ENCODE measurements at places on chromosomes 1 and 21. TPM values are rescaled to one million over a fixed set of nuclear protein-coding genes. Genes with fewer than 3 reads are reported as not detected.
A peak's percentile ranks its signal among the peaks of the same experiment; 100 is the strongest.

- H3K27ac ChIP-seq, result peak overlapping the region; percentile 57
- no peak overlapping the region for H3K4me3 ChIP-seq
- no peaks in the 10 kb centered on the region for H3K27me3 ChIP-seq
- DNase-seq, result peak; percentile 61
- peaks cover 12% of the 10 kb centered on the region for H3K36me3 ChIP-seq
- H3K4me1 ChIP-seq, result peaks cover 63% of the 10 kb centered on the region
These were observed 19.2 kb downstream of the AGPAT3 start for GRCh38 chr21:43884012-43884860.

CD84 gene
- total RNA-seq, result 20.1 TPM

- H3K27me3 ChIP-seq, result no peaks in the 10 kb centered on the region
- peaks cover 66% of the 10 kb centered on the region for H3K36me3 ChIP-seq
- H3K27ac ChIP-seq, result peak overlapping the region; percentile 80
- DNase-seq, result no peak
These were observed 38.8 kb downstream of the ZBTB17 start for GRCh38 chr1:15937146-15937545.

GRCh38 chr21:23858878-23859277 lies 1748.4 kb downstream of the MRPL39 start:
- no peak overlapping the region for H3K4me3 ChIP-seq
- H3K27ac ChIP-seq, result no peak overlapping the region
- peak; percentile 15 for DNase-seq
- no peaks in the 10 kb centered on the region for H3K36me3 ChIP-seq
- H3K4me1 ChIP-seq, result peaks cover 25% of the 10 kb centered on the region
- H3K27me3 ChIP-seq, result no peaks in the 10 kb centered on the region

DNA sequence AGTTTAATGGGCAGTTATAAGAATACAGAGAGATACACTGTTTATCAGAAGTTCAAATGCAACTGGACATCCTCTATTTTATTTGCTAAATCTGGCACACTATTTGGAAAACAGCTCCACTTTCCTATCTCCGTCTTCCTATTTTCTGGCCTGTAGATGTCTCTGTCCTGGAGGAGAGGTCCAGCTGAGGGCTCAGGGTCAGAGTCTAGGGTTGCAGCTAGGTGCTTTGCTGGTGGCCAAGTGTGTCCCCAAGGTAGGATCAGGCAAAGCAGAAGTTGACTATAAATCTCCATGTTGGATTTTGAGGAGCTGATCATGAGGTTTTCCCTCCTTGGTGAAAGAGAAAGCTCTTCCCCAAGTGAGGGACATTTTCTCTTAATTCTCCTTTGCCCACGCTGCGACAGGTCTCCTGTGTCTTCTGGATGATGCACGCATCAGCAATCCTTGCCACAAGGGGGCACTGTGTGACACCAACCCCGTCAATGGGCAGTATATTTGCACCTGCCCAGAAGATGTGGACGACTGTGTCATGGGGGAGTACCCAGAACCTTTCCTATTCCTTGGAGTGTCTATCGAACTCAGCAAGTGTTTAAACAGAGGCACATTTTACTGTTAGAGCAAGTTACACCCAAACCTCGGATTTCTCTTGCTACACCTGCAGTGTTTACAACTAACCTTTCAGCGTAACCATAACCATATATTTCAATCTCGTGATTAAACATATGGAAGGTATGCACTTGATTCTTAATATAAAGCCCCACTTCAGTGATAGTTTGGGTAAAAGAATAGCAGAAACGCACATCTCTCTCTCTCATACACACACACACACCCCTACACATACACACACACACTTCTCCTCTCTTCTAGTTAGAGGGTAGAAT lies 10.2 kb downstream of the ADAM30 start:
- H3K27me3 ChIP-seq, result peaks cover 15% of the 10 kb centered on the region
- DNase-seq, result peak; percentile 79
- no peaks in the 10 kb centered on the region for H3K4me1 ChIP-seq
- H3K4me3 ChIP-seq, result no peak overlapping the region
- no peak overlapping the region for H3K27ac ChIP-seq

All from activated CD8-positive, alpha-beta T cell treated with anti-CD3 and anti-CD28 coated beads for 36 hours (primary cell).